ENCODE measurements at places on chromosomes 7 and 10.

DNA sequence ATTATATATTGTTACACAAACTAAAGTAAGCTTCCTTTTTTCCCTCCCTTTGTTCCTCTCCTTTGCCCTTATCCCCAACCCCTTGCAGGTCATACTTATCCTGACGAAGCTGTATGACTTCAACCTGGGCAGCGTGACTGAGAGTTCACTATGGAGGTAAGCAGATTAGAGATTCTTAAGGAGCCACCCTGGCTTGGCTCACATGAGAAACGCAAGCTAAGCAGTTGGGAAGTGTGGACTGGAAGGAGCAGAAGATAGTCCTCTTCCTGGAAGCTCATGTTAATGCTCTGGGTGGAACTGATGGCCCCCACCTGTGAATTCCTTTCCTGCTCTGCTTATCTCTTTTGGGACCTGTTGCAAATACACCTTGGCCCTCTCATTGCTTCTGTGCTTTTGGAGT lies 201.6 kb downstream of the SORCS3 start:
- DNase-seq, result no peak

DNA sequence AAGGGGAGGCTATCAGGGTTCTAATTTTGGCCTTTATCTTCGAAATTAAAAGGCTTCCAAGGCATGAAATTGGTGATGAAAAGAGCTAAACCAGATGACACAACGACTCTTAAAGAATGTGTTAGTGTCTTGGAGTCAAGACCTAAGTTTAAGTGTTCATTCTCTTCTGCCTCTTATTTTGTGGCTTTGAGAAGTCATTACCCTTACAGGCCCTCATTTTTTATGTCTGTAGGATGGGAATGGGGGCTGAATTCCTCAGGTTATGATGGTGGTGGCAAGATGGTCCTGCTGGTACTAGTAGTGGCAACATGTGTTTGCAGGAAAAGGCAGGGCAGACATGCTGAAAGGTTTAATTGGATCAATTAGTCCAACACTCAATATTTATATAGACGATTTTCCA lies 15.4 kb downstream of the TAS2R60 start:
- no peak for DNase-seq

DNA sequence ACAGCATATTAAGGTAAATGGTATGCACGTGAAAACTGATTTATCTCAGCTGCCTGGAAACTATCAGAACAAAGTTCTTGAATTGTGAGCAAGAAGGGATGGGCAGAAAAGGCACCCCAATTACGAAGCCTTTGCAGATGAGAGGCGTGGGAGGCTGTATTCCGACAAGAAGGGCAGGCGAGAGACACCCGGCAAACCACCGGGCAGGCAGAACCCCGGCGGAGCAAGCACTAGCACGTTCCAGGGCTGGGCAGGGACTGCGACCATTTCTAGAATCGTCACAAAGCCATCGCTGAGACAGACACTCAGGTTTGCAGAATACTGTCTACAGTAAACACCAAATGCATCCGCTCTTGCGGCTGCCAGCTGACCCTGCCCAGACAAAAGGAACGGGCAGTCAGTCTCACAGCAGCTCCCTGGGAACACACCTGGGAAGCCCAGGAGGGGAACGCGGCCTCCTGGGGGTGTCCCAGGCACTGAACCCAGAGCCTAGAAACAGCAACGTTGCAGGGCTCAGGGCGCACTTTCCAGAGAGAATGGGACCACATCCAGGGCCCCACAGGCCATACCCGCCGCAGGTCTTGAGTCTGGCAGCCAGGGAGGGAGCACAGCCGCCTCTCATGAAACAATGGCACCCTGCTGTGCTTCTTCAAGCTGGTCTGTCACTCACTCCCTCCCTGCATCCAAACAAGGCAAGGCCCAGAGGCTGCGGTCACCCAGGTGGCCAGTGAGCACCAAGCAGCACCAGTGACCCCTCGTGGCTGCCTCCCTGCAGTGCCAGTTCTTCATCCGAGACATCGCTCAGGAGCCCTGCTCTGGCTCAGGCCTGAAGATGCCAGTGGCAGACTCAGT lies 261.9 kb downstream of the PTPRN2 start:
- peak; percentile 94 for DNase-seq

GRCh38 chr7:94183289-94183749 lies 179.2 kb upstream of the BET1 start:
- no peak for DNase-seq

DNA sequence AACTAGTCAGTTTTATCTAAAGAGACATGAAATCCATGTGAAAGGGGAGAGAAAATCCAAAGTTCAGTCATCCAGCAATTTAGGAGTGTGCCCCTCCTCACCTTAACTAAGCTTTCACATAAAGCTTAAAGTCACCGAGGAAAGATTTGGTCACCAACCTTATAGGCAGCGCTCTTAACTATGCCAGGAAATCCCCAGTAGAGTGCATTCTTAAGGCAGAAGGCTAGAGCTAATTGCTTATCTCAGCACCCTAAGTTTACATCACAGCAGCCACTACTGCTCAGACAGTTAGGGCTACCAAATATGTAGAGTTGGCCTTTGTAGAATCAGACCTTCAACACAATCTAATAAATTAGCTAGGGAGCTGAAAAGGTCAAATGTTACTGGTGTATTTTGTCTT lies 47.9 kb downstream of the MTPN start:
- no peak for DNase-seq

- DNase-seq, result no peak
Observed at GRCh38 chr10:86389441-86390193, 23.0 kb upstream of the GRID1 start.

GRCh38 chr10:101047961-101048892 lies 13.6 kb upstream of the KAZALD1 start:
- peak; percentile 57 for DNase-seq

- DNase-seq, result no peak
Observed at GRCh38 chr7:26965724-26966123, 101.3 kb upstream of the SKAP2 start.

- DNase-seq, result no peak
Observed at GRCh38 chr10:20707251-20707650, 189.9 kb downstream of the NEBL start.

- no peak for DNase-seq
Observed at GRCh38 chr7:76383089-76383944, 24.5 kb upstream of the YWHAG start.
